ENCODE measurements at places on chromosomes 2 and 18.
A peak's percentile ranks its signal among the peaks of the same experiment; 100 is the strongest.

GRCh38 chr2:100742277-100743254 lies 77.4 kb upstream of the NPAS2 start:
- no peak for DNase-seq

DNA sequence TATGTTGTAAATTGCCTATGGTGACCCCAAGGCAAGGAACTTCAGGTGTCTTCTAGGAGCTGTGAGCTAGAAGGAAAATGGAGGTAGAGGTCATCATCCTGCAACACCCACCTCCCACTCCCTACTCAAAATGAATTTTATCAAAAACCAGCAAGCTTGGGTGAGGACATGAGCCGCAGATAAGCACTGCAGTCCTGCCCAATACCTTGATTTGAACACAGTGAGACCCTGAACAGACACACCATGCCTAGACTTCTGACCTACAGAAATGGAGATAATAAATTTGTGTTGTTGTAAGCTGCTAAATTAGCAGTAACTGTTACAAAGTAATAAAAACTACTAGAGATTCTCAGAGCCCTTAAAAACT lies 13.4 kb downstream of the MEX3C start:
- no peak for DNase-seq

- DNase-seq, result no peak
Measured at GRCh38 chr2:181189951-181190350, 209.5 kb downstream of the UBE2E3 start.

DNA sequence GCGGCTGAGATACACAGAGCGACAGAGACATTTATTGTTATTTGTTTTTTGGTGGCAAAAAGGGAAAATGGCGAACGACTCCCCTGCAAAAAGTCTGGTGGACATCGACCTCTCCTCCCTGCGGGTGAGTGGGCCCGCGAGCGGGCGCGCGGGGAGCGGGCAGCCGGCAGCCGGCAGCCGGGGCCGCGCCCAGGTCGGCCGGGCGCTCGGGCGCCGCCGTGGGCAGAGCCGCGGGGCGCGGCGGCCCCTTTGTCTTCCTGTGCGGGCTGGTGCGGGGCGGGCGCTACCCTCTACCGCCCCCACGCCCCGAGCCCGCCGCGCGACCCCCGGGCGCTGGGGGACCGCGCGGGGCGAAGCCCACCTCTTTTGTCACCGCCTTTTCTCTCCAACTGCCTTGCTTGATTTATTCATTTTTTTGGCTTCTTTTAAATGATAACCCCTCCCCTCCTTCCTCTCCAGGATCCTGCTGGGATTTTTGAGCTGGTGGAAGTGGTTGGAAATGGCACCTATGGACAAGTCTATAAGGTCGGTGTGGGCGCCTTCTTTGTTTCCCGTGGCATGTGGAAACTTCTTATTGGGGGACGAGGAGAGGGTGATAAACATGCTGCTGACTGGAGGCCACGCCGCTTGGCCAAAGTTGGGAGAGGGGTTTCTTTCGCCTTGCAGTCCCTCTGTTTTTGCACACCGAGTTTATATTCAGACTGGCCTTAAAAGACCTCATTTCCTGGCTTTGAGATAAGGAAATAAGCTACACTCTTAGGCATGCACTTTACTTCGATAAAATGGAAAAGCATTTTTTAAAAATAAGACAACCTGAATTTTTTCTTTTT lies 722 bp downstream of the MAP4K4 start:
- DNase-seq, result peak; percentile 7

DNA sequence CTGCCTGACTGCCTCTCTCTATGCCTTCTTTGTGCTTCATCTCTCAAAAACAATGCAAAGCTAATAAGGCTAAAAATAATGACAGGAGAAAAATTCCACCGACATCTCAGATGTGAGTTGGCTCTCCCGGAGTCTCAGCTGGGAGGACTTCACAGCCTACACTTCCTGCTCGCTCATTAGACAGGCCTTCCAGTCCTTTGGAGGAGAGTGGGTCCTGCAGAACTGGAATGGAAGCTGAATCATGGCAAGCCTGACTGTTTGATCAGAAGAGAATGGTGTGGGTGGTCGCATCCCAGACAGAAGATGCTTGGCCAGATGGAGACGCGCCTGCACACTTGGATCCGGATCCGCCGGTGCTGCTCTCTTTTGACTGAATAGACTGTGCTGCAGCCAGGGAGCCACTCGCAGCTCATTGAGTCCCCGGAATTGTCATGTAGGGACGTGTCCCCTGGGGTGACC lies 49.7 kb downstream of the TRIB2 start:
- DNase-seq, result no peak

GRCh38 chr2:148130581-148130980 lies 109.7 kb downstream of the MBD5 start:
- DNase-seq, result no peak

DNA sequence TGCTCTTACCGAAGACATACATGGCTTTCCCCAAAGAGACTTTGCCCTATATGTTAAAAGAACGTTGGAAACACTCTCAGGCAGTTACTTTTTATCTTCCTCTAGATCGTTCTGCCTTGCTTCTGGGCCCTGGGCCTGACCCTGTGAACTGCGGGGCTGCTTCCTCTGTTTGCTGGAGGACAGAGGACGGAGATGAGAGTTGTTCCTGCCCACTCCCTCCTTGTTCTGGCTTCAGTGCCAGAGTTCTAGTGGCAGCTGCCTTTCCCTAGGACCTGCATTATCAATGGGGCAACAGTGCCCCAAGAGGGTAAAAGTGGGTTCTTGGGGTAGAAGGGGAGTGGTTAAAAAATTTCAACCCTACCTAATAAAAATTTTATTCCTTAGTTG lies 6.5 kb upstream of the FN1 start:
- no peak for DNase-seq

GRCh38 chr2:144267239-144267638 lies 252.7 kb downstream of the ZEB2 start:
- no peak for DNase-seq

DNA sequence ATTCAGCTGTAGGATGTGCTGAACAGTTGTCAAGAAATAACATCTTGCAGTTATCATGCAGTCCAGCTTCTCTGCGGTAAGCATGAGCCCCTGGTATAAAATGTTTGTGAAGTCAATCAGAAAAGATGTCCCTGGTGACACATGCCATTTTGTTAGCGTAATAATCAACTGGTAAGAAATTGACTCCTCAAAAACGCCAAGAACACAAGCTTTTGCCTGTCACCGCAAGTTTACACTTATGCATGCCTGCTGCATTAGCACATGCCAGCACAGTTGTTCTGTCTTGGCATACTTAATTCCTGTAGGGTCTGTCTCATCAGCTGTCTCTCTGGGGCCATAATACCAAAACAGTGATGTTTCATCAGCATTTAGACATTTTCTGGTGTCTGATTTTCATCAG lies 524.8 kb upstream of the DSEL start:
- no peak for DNase-seq

DNA sequence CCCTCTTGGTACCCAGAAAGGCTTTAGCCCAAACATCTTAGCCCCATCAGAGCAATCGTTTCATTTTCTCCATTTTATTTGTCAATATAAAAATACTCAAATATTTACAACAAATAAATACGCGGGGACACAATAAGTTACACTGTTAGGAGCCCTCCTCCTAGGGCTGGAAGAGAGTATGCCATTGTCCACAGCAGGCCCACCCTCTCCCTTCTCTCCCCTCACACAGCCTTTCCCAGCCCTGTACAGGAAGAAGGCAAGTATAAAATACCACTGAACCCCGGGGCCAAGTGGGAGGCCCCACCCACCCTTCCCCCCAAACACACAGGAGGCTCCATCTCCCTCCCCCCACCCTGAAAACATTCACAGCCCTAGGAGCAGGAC lies 1.9 kb upstream of the ANKRD39 start:
- DNase-seq, result no peak

- no peak for DNase-seq
Measured at GRCh38 chr2:173300458-173300857, 54.2 kb upstream of the CDCA7 start.

DNA sequence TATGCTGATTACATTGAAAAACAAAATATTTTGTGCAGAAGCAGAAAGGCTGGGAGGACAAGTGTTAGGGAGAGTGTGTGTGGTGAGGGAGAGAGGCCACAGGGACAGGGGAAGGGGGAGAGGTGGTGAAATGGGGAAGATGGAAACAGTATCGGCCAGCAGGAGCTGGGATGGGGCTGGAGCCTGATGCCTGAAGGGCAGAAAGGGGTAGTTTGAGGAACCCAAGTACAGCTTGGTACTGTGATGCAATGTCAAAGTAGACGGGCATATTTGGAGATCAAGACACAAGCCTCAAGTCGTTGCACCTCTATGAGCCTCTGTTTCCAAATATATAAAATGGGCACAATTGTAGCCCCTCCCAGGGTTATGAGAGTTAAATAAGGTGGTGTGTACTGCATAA lies 152.1 kb downstream of the LPIN1 start:
- no peak for DNase-seq

GRCh38 chr2:66301022-66301766 lies 133.7 kb upstream of the MEIS1 start:
- DNase-seq, result no peak

DNA sequence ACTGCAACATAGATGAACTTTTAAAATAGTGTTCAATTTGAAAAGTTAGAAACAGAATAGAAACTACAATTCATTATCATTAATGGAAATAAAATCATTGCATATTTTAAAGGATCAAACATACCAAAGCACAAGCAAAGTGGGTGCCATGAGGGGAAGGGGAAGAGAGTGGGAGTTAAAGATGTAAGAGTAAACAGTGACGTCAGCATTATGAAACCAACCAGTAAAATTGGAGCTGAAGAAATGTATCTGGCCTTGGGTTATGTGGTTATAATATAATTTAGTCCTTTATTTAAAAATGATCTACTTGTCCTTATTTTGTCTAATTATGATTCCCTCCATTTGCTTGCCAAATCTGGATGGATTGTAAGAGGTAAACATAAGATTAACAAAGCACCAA lies 6.0 kb downstream of the LINC00305 start:
- DNase-seq, result no peak

DNA sequence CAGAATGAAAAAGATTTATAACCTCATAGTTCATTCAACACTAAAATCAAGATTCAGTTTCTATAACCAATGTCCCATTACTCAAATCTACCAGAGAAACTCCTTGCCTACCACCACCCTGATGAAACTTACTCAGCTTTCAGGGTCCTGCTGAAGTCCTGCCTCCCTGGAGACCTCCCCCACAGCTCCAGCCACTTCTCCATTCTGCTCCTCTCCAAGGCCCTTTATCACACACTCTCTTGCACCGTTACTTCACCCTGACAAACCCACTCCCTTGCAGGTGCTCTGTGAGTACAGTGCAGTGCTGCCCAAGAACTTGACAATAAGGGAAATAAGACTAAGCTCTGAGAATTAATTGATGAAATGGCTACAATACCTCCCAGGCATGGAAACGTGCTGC lies 83.5 kb upstream of the CDCA7 start:
- no peak for DNase-seq

GRCh38 chr2:167052825-167053224 lies 164.5 kb downstream of the XIRP2 start:
- DNase-seq, result no peak

- no peak for DNase-seq
Measured at GRCh38 chr18:58056852-58057251, 12.8 kb downstream of the NEDD4L start.

- no peak for DNase-seq
Measured at GRCh38 chr2:239520811-239521517, 120.1 kb upstream of the HDAC4 start.

GRCh38 chr2:161919873-161920272 lies 154.1 kb downstream of the DPP4 start:
- DNase-seq, result no peak

GRCh38 chr2:50345701-50346591 lies 686.0 kb downstream of the NRXN1 start:
- DNase-seq, result no peak

DNA sequence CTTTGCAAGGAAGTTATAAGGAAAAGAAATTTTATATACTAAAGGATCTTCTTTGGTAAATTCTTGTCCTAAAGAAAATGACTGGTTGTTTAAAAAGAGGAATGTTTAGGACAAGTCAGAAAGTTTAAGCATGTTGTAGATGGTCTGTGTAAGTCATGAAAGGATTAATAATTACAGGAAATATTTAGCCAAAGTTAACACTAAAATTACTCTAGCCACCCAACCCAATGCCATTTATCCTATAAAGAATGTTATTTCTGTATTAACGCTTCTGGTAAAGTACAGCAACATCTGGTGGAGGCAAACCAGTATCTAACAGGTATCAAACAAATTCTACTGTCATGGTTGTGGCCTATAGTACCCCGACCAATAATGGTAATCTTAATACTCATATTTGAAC lies 546.9 kb upstream of the PKDCC start:
- no peak for DNase-seq

- DNase-seq, result no peak
Measured at GRCh38 chr2:278927-279320, 9.0 kb downstream of the ALKAL2 start.

GRCh38 chr18:31061945-31062344 lies 19.4 kb upstream of the DSC3 start:
- DNase-seq, result no peak

- DNase-seq, result no peak
Measured at GRCh38 chr2:172712251-172712650, 23.4 kb upstream of the RAPGEF4 start.

DNA sequence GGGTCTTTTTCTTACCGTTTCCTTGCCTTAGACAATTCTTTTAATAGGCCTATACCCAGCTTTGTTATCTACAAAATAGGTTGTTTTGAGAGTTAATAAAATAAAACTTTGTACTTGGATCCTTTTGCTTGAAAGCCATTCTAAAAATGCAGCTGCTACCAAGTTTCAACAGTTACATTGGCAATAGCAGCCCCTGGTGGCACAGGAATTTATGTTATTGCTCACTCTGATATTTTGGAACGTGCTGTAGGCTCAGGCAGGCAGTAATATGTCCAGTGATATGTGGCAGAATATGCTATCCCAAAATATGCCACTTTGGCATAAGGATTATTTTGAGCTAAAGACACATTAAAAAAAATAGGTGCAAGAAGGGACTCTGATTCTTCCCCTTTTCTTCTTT lies 6.7 kb upstream of the COMMD1 start:
- no peak for DNase-seq

Data from activated T-cell treated with anti-CD3 and anti-CD28 coated beads, Interleukin-2, amount 50 U/mL, for 4 hours (primary cell).